Gastrocnemius medialis (tissue), 4 donors: ENCODE measurements at places on chromosomes 12 and 14. TPM values are rescaled to one million over a fixed set of nuclear protein-coding genes. Genes with fewer than 3 reads are reported as not detected.

The STXBP6 gene
- 4.9 TPM for total RNA-seq

The CPNE6 gene
- not detected for total RNA-seq

The CCDC175 gene
- total RNA-seq, result not detected

The ADAMTS20 gene
- not detected for total RNA-seq

The DPPA3 gene
- not detected for total RNA-seq

The CD63 gene
- 423 TPM for total RNA-seq

The NANOG gene
- total RNA-seq, result not detected

DNA sequence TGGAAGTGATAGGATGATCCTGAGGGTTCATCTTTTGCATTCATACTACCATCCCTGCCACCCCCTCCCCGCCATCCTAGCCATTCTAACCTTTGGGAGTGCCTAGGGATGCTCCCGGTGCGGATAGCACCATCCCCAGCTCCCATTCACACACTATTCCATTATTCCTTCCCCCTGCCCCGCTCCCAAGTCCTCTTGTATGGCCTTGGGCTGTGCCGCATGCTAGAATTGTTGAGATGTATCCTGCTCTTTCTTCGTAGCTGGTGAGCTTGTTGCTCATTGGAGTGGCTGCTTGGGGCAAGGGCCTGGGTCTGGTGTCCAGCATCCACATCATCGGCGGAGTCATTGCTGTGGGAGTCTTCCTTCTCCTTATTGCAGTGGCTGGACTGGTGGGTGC lies 644 bp downstream of the TSPAN31 start:
- no peak for DNase-seq
- peak overlapping the region; percentile 99 for H3K27ac ChIP-seq
- H3K4me1 ChIP-seq, result peaks cover 6% of the 10 kb centered on the region
- H3K4me3 ChIP-seq, result peak overlapping the region; percentile 96
- no peaks in the 10 kb centered on the region for H3K36me3 ChIP-seq

DNA sequence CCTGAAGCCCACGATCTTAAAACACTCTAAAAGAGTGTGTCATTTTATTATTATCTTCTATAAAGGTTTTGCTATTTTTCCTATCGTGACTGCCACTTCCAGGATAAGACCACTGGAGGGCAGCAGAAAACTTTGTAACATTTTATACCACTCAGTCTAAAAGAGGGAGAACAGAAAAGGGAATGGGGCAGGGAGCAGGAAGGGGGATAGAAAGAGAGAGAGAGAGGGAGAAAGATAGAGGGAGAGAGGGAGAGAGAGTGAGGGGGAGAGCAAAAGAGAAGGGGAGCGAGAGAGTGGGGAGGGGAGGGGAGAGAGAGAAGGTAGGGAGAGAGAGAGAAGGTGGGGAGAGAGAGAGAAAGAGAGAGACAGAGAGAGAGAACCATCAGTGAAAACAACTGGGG lies 2.0 kb upstream of the ART4 start:
- no peaks in the 10 kb centered on the region for H3K27me3 ChIP-seq
- no peak for DNase-seq
- no peaks in the 10 kb centered on the region for H3K36me3 ChIP-seq
- H3K4me1 ChIP-seq, result peaks cover 29% of the 10 kb centered on the region
- no peak overlapping the region for H3K4me3 ChIP-seq
- peak overlapping the region; percentile 62 for H3K27ac ChIP-seq

DNA sequence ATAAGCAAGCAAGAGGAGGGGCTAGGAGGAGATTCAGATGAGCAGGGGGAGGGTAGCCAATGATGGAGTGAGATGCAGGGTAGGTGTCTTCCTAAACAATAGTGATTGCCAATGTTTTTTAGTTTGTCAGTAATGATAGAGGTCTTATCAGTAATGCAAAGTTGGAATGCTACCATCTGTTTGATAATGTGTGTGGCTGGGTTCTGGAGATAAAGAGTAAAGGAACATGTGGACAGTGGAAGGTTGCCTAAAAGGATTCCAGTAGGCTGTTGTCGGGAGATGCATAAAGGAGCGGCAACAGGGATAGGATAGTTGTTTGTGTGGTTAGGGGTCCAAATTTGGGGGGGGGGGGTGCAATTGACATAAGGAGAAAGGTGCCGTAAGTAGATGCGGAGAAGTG lies 52.5 kb downstream of the TESPA1 start:
- H3K36me3 ChIP-seq, result no peaks in the 10 kb centered on the region
- H3K27ac ChIP-seq, result no peak overlapping the region
- H3K27me3 ChIP-seq, result no peaks in the 10 kb centered on the region
- H3K4me3 ChIP-seq, result no peak overlapping the region
- DNase-seq, result no peak

- no peaks in the 10 kb centered on the region for H3K4me1 ChIP-seq
- H3K36me3 ChIP-seq, result no peaks in the 10 kb centered on the region
Observed at GRCh38 chr14:91774140-91775096, 42.5 kb upstream of the CATSPERB start.

DNA sequence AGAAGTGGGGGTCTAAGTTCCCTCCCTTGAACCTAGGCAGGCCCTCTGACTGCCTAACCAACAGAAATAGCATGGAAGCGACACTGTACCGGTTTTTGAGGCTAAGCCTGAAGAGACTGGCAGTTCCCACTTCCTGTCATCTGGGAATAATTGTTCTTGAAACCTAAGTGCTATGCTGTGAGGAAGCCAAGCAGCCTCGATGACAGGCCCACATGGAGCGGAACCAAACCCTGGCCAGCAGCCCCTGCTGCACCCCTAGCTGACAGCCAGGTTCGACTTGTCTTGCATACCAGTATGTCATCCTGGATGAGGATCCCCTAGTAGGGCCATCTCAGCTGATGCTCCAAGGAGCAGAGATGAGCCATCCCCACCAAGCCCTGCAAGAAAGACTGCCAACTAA lies 6.4 kb upstream of the GPR68 start:
- peaks cover 5% of the 10 kb centered on the region for H3K4me1 ChIP-seq
- H3K27ac ChIP-seq, result no peak overlapping the region
- DNase-seq, result no peak
- no peak overlapping the region for H3K4me3 ChIP-seq

DNA sequence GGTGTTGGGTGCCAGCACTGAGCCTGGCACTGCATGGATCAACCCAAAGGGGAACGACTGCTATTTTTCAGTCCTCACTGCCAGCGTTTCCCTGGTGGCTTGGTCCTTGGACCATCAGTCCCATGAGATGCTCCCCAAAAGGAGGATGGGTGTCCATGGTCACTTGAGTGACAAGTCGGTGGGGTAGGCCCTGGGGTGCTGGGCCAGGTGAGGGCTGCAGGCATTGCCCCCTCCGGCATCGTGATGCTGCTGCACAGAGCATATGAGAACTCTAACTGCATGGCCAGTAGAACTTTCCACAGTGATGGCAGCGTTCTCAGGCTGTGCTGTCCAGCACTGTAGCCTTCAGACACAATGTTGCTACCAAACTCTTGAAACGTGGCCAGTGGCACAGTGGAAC lies 16.2 kb downstream of the SETD1B start:
- H3K4me1 ChIP-seq, result no peaks in the 10 kb centered on the region
- peaks cover 9% of the 10 kb centered on the region for H3K36me3 ChIP-seq
- H3K4me3 ChIP-seq, result no peak overlapping the region

GRCh38 chr12:75665216-75665615 lies 153.8 kb upstream of the KRR1 start:
- no peak for DNase-seq
- H3K36me3 ChIP-seq, result no peaks in the 10 kb centered on the region
- no peaks in the 10 kb centered on the region for H3K27me3 ChIP-seq
- H3K4me3 ChIP-seq, result no peak overlapping the region
- H3K27ac ChIP-seq, result no peak overlapping the region

- DNase-seq, result no peak
- no peaks in the 10 kb centered on the region for H3K4me1 ChIP-seq
- no peak overlapping the region for H3K4me3 ChIP-seq
Observed at GRCh38 chr12:92394895-92395294, 249.2 kb upstream of the BTG1 start.
